ENCODE measurements at places on chromosomes 1 and 21.

GRCh38 chr1:117783606-117784396 lies 145.6 kb downstream of the GDAP2 start:
- no peak for DNase-seq

DNA sequence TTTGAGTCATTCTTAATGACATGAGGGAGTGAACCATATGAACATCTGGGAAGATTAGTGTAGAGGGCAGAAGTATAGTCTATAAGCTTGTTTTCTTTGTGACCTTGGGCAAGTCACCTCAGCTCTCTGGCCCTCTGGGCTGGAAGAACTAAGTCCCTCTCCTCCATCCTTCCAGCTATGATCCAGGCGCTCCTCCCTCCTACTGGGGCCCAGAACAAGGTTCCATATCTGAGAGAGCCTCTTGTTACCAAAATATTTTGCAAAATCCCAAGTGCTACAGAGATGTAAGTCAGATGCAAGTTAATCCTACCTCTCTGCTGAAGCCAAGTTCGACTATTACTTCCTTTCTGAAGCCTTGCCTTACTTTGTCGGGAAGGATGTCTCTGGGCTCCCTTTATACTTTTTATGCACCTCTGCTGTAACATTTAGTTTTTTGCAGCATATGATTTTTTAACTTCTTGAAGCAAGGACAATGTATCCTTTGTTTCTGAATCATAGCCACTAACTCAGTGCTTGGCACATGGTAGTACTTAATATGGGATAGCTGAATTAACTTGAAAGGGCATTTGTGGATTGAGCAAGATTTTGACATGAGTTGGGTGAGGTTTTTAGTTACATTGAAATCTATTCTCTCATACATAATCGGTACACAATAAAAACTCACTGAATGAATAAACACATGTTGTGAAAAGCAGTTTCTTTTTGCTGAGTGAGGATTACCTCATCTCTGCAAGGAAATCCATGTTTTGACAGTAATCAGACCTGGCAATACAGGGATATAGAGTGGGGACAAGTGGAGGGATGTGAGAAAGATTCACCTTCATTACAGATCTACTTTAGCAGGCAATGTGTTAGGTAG lies 54.7 kb upstream of the BEND5 start:
- no peak for DNase-seq

DNA sequence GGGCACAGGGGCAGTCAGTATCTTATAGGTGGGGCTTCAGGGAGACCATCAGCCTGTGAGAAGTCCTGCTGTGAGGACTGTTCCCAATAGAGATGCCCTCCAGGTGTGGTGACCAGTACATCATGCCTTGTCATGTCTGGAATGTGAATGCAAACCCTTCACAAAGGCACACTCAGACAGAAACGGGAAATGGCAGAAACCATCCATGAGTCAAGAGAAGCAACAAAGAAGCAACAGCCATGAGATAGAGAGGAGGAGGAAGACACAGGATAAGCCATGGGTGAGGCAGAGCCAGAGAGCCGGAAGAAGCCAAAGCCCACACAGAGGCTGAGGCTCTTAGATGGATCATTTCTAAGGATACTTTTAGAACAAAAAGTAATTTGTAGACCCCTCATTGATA lies 20.1 kb upstream of the ZP4 start:
- no peak for DNase-seq

DNA sequence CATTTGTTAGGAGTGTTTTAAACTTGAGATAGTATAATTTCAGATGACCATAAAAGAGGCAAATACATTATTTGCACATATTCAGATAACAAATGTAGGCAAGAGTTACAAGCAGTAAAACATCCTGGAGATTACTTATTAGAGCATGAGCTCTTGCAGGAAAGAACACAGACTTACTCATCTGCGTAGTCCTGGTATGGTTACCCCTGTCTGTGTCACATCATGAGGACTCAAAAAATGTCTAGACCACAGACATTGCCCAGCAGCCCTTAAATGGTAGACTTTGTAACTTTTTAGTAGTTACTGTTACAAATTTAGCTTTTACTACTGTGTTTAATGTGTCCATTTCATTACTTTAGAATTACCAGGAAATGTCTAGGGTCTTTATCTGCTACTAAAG lies 12.8 kb downstream of the CACHD1 start:
- DNase-seq = no peak

GRCh38 chr1:109199710-109200109 lies 14.0 kb upstream of the SARS1 start:
- no peak for DNase-seq

- DNase-seq = no peak
Observed at GRCh38 chr1:26862781-26863684, at the start of gene SFN. SFN (plus strand) TSS chr1:26863149; CDS start chr1:26863213, 64 bp downstream.

DNA sequence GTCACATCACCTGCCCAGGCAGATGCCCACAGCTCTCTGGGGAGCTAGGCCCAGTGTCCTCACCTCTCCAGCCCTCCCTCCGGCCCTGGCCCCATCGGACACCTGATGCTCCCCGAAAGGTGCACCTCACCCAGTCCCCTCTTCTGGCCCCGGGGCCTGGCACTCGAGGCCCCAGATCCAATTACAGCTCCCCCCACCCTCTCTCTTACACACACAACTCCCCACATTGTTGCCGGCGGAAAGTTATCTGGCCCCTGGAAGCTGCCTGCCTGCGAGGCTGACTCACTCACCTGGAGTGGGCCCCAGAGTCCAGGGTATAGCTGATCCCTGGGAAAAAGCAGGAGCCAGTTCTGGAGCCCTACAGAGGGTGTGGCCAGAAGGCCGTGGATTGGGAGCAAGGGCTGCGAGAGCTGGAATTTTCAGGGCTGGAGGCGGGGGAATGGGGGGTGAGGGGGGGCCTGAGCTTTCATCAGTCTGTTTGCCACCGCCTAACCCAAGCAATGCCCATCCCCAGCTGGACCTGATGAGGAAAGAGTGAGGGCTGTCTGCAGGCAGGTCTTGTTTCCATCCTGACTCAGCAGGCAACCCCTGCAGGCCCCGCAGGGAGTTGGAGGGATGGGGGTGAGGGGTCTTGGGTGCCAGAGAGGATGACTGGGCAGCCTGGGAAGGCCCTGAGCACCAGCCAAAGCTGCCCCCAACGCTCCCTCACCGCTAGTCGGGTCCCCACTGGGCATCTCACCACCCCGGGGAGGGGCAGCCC lies 948 bp downstream of the FBXO2 start:
- no peak for DNase-seq

DNA sequence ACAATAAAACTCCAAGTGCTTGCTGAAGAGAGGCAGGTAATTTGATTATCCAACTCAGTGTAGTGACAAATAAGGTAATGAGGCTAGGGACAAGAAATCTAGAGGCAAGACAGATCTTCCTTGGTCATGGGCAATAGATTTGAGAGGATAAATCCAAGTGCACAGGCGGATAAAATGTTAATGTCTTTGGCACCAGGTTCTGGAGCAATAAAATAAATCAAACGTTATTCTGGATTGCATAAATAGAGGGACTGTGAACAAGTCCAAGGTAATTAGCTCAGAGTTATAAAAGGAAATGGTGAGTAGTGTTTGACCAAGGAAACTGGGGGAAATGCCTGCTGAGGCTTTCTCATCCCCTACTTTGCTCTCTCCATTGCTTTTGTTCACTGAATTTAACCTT lies 329.3 kb upstream of the PROX1 start:
- no peak for DNase-seq

DNA sequence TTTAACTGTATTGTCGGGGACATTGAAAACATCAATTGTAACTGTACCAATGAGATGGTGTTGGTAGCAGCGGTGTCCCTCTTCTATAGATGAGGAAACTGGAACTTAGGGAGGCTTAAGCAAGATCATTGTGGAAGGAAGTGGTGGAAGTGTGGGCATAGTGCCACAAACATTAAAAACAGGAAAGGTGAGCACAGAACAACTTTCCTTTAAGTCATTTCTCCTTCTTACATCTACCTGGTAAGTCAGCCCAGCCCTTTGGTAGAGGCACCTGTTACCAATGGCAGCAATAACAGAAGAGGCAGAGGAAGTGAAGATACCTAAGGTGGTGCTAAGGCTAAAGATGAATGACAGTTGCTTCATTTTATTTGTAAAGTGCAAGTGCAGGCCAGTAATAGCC lies 12.0 kb upstream of the CTSS start:
- DNase-seq = no peak

- DNase-seq = no peak
Observed at GRCh38 chr1:67752306-67752705, 67.3 kb downstream of the GADD45A start.

GRCh38 chr1:183178545-183178944 lies 7.5 kb upstream of the LAMC2 start:
- DNase-seq = no peak

DNA sequence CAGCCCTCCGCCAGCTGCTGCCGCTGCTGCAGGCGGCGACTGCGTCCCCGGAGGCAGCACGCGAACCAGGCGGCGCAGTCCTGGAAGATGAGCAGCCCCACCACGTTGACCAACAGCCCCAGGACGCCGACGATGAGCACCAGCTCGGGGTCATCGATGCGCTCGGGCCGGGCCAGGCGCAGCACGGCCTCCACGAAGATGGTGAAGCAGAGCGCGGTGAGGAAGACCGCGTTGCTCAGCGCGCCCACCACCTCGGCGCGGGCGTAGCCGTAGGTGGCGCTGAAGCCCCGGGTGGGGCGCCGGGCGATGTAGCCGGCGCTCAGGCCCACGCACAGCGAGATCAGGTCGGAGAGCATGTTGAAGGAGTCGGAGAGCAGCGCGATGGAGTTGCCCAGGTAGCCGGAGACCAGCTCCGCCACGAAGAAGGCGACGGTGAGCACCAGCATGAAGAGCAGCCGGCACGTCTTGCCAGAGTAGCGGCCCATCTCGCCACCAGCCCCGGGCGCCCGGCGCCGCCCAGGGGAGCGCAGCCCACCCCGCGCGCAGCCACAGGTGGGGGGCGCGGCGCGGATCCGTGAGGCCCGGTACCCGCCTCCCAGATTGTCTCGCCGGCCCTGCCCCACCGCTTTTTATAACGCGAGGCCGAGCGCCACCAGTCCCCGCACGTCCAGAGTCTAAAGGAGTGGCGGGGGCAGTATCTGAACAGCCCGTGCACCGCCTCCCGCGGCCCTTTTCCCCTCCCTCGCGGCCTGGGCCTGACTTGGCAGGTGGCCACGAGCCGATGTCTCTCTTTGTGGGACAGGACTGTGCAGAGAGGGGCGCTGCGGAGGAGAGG lies at the start of gene SLC30A10:
TSS of gene SLC30A10 (minus strand) at position 602 of the 835 bp plus-strand sequence. CDS start at position 485, 117 bp downstream.
- DNase-seq = no peak

GRCh38 chr1:165463978-165464377 lies 19.1 kb upstream of the RXRG start:
- DNase-seq = no peak

GRCh38 chr1:244092293-244092963 lies 41.3 kb downstream of the ZBTB18 start:
- DNase-seq = no peak

DNA sequence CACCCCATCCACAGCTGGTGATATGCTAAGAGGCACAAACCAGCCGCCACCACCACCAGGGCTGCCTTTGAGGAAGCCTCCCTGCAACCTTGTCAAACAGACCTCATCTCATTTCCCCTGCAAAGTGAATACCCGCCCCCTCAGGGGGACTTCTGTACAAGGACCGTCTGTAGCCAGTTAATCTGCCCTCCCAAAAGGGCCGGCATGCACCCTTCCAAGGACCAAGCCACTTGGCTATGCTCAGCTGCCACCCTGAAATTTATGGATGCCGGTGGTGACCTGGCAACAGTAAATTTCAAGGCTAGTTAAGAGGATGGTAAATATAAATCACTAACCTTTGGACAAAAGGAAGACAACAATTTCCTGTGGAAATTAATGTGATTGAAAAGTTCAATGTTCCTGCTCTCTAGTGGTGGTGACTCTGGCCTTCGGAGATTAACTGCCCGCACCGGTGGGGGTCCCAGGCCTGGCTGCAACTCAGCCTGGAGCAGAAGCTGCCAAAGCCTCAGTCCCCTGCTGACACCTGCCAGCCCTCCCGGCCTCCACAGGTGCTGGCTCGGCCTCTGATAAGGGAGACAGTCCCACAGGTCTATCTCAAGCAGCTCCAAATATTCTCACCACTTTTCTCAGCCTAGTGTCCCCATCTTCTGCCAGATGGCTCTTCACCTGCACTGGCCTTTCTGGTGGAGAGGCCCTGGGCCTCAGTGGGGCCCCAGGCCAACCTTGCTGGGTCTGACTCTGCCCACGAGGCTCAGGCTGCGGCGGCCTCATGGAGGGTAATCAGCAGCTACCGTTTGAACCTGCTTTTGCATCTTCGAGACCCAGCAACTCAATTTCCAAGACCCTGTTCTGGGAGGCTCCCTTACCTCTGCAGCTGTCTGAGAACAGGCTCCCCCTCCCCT lies 12.2 kb downstream of the TMEM53 start:
- DNase-seq = no peak

GRCh38 chr1:23466423-23466989 lies 17.5 kb downstream of the ASAP3 start:
- DNase-seq = peak; percentile 50
